ENCODE measurements at places on chromosomes 16 and 17.

DNA sequence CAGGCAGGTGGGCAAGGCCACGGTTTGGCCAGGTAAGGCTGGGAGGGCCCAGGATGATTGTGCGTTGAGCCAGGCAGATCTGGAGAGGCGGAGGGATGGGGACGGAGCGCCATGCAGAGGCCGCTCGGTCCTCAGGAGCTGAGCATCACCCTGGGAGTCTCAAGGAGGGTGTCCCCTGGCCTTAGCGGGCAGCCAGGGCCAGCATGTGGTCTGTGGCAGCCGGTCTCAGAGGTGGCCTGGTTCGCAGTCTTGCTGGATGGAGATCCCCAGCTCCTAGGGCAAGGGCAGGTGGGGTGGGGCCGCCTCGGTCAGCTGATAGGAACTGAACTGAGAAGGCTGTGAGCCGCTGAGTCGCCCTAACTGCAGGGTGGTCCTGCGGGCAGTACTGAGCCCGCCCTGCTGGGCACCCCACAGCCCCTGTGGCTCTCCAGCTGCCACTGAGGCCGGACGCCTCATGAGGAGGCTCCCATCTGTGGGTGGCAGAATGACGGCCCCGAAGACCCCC lies 11.6 kb upstream of the CDH15 start:
- no peak for DNase-seq

DNA sequence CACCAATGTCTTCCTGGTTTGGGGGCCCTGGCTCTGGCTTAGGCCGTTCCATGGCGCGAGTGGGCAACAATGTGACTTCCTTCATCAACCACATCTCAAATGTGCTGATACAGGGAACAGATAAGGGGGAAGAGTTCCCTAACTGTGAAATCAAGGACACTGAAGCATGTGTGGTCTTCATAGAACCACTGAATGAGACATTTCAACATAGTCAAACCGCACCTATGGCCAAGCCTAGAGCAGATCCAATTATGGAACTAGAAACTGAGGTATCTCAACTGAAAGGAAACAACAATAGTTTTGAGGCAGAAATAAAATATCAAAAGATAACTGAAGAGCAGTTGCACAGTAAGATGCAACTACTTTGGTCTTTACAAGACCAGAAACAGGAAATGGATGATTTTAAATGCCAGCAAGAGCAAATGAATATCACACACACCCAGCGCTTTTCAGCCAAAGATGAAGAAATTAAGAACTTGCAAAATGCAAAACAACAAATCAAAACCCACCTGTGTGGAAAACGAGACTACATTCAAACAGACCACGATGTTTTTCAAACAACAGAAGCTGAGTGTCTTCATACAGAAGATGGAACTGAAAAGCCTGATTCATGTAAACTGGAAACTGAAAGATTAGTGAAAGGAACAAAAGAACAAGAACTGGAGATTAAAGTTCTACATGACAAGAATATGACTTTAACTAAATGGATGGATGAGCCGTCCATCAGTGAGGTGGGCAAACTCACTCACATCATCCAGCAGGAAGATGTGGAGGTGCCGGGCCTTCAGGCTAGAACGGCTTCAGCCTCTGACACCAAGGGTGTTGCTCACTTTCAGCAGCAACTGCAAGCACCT lies 18.1 kb upstream of the LCMT1 start:
- DNase-seq = no peak

- no peak for DNase-seq
Observed at GRCh38 chr16:89349947-89350633, 132.6 kb downstream of the ZNF778 start.

DNA sequence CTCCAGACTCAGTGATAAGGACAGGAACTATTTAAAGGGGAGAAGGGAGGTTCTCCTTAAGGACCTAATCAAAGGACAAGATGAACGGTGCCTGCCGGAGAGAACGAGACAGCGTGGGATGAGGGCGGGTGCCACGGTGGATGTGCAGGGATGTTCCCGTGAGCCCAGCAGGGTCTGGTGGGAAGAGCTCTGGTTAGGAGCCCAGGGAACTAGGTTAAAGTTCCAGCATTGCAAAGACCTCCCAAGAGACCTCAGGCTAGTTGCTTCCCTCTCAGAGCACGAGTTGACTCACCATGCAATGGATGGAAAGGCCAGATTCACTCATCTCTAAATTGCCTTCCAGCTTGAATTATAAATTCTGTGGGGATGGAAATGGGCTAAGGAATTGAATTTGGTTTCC lies 14.7 kb downstream of the CCR7 start:
- no peak for DNase-seq

DNA sequence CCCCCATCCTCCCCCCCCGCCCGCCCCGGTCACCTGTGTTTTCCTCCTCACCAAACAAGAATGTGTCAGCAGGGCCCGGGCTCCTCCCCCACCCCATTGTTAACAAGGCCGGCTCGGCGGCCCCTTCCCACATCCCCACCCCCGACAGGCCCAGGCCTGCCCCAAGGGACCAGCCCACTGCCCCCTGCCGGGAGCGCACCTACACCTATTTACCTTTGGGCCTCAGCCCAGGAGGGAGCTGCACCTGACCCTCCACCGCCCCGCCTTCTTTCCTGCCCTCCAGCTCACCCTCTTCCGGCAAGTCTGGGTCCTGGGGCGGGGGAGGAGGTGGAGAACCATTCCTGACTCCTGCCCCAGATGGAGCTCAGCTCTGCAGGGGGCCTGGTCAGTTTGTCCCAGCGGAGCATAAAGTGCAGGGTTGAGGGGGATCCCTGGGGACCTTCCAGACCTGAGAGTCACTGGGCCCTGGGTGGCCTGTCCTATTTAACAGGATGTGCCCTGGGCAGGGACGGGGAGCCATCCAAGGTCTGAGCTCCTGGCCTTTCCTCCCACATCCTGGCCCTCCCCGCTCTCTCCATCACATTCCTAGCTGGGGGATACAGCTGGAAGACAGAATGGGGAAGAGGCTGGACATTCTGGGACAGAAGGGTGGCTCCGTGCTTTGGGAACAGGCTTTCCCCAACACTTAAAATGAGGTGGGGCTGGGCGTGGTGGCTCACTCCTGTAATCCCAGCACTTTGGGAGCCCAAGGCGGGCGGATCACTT lies 8.3 kb downstream of the FOXJ1 start:
- DNase-seq = no peak

GRCh38 chr16:85386467-85387170 lies 226.5 kb upstream of the GSE1 start:
- no peak for DNase-seq

GRCh38 chr16:1317479-1318267 lies 8.2 kb downstream of the UBE2I start:
- no peak for DNase-seq

DNA sequence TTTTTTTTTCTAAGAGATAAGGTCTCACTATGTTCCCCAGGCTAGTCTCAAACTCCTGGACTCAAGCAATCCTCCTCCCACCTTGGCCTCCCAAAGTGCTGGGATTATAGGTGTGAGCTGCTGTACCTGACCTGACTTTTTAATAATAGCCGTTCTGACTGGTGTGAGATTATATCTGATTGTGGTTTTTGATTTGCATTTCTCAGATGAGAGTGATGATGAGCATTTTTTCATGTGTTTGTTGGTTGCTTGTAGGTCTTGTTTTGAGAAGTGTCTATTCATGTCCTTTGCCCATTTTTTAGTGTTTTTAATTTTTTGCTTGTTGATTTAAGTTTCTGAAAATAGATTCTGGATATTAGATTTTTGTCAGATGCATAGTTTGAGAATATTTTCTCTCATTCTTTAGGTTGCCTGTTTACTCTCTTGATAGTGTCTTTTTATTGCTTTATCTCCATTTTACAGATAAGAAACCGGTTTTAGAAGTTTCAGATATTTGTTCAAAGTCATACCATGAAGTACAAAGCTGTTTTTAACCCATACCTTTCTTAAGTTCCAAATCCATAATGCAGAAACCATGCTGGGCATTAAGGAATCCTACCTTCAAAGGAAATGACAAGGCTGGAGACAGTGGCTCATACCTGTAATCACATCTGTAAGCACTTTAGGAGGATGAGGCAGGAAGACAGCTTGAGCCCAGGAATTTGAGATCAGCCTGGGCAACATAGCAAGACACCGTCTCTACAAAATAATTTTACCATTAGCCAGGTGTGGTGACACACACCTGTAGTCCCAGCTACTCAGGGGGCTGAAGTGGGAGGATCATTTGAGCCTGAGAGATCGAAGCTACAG lies 168.4 kb upstream of the TBX2 start:
- DNase-seq = no peak

DNA sequence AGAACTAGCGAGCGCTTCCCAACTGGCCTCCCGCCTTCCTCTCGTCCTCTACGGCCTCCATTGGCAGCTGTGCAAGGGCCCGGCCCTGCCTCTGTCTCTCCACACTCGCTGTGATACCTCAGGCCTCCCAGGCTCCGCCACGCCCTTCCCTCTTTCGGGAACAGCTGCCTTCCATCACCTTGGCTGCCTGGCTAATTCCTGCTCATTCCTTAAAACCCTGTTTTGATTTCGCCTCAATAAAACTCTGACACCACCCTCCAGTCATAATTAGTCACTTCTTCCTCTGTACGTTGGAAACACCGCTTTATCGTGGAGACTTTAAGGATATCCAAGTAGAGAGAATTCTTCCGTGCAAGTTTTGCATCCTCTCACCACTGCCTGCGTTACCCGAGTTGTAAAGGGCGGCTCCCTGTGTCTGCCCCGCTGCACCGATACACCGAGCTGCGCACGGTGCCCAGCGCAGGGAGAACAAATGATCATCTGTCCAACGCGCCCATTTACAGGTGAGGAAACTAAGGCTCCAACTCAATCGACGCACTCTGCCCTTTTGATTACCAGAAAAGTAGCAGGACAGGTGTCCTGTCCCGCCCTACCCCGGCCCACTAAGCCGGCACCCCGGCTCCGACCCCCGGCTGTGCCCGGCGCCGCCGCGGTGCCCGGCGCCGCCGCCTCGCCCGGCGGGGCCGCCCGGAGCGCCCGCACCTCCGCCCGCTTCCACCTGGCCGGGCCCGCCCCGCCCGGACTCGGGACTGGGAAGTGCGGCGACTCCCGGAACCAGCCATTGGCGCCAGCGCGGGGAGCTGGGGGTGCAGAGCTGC lies 139.7 kb downstream of the SEC14L1 start:
- no peak for DNase-seq

- no peak for DNase-seq
Observed at GRCh38 chr16:29306943-29307597, 99.4 kb downstream of the NPIPB11 start.

GRCh38 chr17:50966163-50966666 lies 100.1 kb upstream of the TOB1 start:
- no peak for DNase-seq
